ENCODE measurements at places on chromosomes 11 and 22.

GRCh38 chr11:119533462-119533861 is 110.5 kb upstream of the THY1 start:
- no peak for DNase-seq

DNA sequence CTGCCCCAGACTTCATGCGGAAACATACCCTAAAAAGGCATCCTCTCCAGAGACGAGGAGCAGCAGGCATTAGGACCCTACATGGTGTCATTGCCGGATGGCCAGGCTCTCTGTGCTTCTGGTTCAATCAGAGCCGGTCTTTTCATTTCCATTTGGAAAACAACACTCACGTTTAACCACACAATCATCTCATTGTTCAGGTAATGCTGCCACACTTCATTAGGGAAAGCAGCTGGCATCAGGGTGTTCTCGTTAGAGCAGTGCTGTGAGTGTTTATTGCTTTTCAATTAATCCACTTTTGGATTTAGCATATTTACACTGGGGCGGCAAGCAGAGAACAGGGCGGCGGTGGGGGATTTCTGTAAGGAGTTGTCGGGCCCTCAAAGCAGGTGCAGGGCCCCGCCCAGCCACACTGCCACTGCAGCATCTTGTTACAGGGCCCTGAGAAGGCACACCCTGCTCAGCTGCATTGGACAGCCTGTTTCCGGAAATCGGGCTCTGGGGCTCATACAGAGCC is 338.6 kb downstream of the SHANK2 start:
- DNase-seq = no peak

DNA sequence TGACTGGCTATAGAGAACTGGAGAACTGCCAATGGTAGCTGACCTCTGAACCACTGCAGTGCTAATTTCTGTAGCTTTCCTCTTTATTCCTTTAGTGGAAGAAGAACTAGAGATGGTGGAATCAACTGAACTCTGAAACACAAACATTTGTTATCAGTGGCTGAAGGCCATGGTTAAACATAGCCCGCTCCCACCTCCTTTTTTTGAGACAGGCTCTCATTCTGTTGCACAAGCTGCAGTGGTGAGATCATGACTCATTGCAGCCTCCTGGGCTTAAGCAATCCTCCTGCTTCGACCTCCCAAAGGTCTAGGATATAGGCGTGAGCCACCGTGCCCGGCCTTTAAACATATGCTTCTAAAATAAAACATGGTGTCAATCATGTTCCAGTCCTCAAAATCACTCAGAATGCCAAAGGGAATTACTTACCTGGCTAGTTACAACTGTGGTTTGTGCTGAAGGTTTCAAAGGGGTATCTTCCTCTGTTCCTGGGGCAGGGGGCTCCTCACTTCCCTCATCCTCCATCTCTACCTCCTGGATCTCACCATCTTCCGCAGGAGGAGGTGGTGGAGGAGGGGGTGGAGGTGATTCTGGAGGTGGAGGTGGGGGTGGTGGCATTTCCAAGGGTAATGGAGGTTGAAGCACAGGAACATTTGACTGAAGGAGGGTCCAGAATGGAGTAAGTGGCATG is 9.0 kb upstream of the AGBL2 start:
- no peak for DNase-seq

GRCh38 chr22:39462443-39463221 is 5.8 kb downstream of the MGAT3 start:
- no peak for DNase-seq

- peak; percentile 10 for DNase-seq
These were observed 15.6 kb upstream of the INCENP start for GRCh38 chr11:62108017-62108750.

- no peak for DNase-seq
These were observed 50.9 kb downstream of the SLC25A17 start for GRCh38 chr22:40768206-40768605.

GRCh38 chr11:72227316-72228228 is 3.0 kb downstream of the INPPL1 start:
- DNase-seq = no peak

DNA sequence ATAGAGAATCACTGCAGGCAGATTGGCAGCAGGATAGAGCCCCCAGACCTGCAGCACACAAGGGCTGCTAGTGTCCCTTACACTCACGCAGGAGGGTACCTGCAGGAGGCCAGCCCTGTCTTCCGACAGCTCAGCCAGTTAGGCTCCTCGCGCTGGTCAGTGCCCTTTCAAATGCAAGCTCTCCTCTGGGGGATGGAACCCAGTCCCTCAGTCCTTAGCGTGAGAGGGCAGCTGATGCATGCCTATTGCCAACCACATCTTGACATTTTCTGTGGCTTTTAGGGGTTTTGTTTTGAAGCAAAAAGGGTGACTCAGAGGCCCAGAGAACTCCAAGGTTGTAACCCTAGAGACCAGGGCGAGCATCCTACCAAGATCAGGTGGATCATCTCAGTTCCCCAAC is 40.0 kb downstream of the WNT11 start:
- no peak for DNase-seq

DNA sequence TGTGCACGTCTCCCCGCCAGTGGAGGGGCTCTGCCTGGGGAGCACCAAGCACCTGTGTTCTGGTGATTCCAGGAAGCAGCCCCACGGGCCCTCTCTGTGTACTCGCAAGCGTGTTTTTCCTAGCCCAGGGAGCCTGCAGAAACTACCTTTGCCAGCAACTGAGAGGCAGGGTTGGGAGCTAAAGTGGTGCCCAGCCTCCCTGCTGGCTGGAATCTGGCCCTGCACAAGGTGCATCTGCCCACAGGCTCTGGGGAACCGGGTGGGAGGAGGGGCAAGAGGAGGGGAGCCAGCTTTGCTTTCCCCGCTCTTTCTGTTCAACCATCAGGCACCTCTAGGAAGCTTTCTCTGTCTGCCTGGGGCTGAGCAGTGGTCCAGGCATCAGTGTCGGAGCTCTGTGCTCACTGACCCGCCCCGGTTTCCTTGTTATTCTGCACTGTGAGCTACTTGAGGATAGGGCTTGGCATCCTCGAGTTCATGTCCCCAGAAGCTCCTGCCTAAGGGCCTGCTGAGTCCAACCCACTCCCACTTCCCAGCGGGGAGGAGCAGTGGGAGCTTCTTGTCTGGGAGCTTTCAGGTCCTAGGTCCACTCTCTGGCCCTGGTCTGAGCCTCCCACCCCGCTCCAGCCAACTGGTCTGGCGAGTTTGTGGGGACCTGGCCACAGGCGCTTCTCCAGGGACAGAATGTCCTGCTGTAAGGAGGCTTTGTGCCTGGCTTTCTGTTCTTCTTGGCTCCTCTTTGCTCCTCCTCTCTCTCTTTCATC is 14.9 kb downstream of the DAGLA start:
- no peak for DNase-seq

DNA sequence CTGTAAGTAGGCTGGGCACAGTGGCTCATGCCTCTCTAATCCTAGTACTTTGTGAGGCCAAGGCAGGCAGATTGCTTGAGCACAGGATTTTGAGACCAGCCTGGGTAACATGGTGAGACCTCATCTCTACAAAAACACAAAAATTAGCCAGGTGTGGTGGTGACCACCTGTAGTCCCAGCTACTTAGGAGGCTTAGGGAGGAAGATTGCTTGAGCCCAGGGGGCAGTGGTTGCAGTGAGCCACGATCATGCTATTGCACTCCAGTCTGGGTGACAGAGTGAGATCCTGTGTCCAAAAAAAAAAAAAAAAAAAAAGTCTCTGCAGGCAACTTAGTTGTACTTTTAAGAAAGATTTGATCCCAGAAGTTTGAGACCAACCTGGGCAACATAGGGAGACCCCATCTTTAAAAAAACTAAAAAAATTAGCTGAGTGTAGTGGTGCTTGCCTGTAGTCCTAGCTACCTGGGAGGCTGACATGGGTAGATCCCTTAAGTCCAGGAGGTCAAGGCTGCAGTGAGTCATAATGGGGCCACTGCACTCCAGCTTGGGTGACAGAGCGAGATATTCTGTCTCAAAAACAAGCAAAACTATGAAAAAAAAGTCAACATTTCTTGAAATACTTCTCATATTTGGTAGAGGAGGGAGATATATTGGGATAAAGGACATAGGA is 10.5 kb downstream of the ATM start:
- no peak for DNase-seq

GRCh38 chr11:27642954-27643353 is 57.3 kb downstream of the BDNF start:
- no peak for DNase-seq

DNA sequence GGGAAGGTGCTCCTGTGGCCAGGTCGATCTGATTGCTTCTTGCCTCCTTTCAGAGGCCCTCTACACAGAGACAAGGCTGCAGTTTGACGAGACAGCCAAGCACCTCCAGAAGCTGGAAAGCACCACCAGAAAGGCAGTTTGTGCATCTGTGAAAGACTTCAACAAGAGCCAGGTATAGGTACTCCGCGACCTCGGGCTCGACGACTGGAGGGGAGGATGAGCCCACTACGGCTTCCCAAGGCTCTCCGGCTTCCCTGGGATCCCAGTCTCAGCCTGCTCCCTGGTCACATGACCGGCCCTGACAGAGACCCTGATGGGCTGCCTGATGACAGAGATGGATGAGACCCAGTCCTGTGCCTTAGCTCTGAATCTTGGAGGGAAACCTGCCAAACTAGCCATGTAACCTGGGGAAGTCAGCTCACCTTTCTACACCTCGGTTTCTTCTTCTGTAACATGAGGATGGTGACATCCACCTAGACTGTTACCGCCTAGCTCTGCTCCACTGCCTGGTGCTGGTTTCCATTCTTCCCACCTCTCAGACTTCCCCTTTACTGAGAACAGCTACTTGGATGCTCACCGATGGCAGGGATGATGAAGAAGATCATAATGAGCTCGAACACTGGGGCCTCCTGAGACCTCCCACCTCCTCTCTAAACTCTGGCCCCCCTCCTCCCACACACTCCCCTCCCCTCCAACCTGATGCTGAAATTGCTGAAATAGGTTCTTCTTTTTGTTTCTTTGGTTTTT is 8.9 kb downstream of the RIBC2 start:
- no peak for DNase-seq

- no peak for DNase-seq
These were observed at the start of gene TREH for GRCh38 chr11:118679483-118679882. Gene TREH (minus strand): TSS chr11:118679650. CDS start chr11:118679627, 23 bp downstream.

DNA sequence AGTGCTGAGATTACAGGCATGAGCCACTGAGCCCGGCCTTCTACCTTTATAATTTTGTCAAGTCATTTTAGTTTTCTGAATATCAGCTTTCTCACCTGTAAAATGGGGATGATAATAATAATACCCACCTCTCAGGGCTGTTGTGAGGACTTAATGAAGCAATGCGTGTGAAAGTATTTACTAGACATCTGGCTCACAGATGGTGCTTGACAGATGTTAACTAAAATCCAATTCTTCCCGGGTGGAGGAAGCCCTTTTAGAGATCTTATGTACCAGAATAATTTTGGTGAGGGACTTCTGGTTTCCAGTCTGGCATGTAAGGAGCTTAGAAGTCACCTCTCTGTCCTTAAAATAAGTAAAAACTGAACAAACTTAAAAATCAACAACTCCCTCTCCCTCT is 43.7 kb upstream of the NUP160 start:
- DNase-seq = no peak

DNA sequence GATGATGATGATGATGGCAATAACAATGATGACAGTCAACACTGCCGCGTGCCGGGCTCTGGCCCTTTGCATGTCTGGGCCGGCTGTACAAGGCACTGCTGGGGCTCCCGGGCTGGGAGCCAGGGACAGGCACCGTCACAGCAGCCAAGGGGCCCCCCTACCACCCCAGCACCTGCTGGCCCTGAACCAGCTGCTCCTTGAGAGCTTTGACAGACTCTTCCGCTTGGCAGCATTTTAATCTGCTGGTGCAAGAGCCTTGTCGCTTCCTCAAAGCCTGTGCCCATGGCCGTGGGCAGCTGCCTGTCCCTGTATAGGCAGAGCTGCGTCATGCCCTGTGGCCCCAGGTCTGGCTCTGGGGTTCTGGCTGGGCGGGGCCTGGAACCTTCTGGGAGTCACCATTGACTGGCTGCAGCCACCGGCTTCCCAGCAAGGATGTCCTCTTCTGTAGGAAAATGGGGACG is 12.9 kb upstream of the MUC6 start:
- DNase-seq = no peak

DNA sequence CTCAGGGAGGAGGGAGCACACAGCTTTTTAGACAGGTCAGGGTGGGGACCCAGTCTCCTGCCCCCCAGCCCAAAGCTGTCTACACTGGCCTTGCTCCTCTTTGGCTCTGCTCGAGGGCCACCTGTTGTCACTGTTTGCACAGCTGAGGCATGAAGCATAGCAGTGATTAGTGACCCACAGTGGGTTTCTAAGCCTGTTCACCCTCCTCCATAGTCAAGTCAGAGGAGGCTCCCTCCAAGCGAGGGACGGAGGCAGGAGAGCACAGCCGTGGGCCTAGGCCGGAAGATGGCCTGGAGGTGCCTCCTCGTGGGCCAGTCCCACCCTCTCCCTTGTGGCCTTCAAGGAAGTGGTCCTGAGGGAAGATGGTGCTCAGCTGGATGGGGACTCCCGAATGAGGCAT is 241.1 kb downstream of the GRIK4 start:
- no peak for DNase-seq

DNA sequence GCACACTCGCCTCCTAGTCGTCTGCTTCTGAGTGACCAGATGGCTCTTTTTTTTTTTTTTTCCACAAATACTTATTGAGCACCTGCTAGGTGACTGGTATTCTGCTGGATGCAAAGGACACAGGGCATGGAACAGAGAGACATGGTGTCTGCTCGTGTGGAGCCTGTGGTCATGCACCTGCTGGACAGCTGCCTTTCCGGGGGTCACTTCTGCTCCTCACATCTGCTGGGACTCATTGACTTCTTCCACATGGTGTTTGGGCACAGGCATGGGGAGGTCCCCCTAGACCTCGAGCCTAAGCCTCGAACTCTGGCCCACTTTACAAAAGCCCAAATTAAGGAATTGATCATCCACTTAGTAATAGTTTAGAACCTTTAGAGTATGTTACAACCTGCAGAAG is 39.5 kb upstream of the EMID1 start:
- DNase-seq = no peak

DNA sequence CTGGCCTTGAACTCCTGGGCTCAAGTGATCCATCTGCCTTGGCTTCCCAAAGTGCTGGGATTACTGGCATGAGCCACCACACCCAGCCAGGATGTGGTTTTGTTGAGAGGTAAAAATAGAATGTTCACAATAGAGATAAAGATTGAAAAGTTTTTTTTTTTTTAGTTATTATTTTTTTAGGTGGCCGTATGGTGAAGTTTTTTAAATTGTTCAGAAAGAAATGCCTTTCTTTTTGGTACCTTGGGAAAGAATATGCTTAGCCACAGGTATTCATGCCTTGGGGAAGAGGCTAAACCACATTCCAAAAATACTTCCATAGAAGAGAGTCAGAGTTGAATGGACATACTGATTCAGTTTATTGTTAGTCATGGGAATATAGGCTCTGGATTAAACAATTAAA is 143.4 kb downstream of the C11orf91 start:
- DNase-seq = no peak

DNA sequence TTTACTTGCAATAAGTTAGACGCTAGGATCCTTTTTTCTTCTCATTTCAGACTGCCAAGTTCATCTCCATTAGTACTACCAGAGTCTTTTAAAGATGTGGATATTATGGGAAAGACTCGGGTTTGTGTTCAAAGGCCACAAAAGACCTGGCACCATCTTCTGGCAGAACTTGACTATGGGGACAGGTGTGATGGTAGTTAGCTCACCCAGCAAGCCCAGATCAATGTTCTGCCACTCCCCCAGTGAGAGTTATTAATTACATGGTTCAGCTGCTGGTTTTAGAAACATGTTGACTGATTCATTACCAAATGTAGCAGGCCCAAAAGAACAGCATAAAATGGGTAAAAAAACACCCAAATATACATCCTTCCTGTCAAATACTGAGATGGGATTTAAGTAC is 333.5 kb upstream of the PITPNB start:
- no peak for DNase-seq

GRCh38 chr11:35539256-35539655 is 13.8 kb upstream of the PAMR1 start:
- no peak for DNase-seq

- DNase-seq = no peak
These were observed 167.5 kb downstream of the KIRREL3 start for GRCh38 chr11:126833065-126833464.
